PC-3 (cell line): ENCODE measurements at places on chromosomes 4 and X. TPM values are rescaled to one million over a fixed set of nuclear protein-coding genes. Genes with fewer than 3 reads are reported as not detected.

The SRPX2 gene
- total RNA-seq = 12.2 and 19.3 TPM in 2 replicates

- no peak for DNase-seq
These were observed 378.6 kb downstream of the UNC5C start for GRCh38 chr4:95170176-95170575.

The SLC38A5 gene
- 1.6 and 2.4 TPM in 2 replicates for total RNA-seq

DNA sequence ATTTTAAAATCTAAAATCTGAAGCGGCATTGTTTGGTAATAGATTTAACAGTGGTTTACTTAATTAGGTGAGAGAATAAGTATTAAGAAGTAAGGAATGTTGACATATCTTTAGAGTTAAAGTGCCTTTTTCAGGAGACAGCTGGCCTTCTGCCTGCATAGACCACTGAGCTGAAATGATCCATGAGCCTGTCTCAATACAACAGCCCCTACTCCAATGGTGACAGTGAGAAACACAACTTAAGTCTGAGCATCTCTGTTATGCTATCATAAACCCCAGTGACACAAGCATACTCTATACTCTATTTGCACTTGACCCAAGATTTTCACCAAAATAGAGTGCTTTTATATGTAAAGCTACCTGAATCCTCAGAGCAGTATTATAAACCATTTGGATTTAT, 137.9 kb downstream of the GRIA2 start:
- DNase-seq = no peak

The DACH2 gene
- total RNA-seq = not detected in 2 replicates

GRCh38 chr4:165765053-165765452, 108.0 kb upstream of the TLL1 start:
- peak; percentile 79 for DNase-seq

- DNase-seq = peak; percentile 22
These were observed 80.0 kb upstream of the NALF2 start for GRCh38 chrX:69424161-69424560.

DNA sequence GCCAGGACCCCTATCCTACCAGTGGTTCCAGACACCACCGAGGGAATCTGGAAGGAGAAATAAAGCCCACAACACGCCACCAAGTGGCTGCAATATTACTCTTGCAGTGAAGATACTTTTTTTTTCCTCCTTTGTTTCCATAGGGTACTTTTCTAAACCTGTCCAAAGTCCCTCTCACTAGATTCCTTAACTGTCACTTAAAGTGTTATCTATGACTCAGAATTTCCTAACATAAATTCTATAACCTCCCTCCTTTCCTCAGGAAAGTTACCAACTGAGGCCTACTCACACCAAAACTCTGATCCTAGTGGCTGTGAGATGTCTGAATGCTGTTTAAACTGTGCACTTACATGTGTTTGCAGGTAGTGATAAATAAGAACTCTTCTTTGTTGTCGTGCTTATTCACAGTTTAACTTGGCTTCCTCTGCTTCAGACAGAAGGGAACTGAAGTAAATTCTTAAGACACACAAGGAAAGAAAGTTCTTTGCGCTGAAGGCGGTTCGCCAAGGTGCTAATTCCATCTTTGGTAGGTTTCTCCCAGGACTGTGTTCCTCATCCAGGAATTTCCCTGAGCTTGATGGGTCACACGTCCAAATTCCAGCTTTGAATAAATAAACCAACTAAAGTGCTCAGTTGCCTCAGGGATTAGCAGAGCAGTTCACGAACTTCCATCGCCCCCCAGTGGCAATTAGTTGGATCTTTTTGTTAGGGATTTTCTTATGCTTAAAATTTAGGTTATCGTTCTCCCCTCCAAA, 10.7 kb upstream of the HCCS start:
- peak; percentile 65 for DNase-seq

The SCRG1 gene
- total RNA-seq = not detected in 2 replicates

The PNMA5 gene
- total RNA-seq = not detected in 2 replicates

DNA sequence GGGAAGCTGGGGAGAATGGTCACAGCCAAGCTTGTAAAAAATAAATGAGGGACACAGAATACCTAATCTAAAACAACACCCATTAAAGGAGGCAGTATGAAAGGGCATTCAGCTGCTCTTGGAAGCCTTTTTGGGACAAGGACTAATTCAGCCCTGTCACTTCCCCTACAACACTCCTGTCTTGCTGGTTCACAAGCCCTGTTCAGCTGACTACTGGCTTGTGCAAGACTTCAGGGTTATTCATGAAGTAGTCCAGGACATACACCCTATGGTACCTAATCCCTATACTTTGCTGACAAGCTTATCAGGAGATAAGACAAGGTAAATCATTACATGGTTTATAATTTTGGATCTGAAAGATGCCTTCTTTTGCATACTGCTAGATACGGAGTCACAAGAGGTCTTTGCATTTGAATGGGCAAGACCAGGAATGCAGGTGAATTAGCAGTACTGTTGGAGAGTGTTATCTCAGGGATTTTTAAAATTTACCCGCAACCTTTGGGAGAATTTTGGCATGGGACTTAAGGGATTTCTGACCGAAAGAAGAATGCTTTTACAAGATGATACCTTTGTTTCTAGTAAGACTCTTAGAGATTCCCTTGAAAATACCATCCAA, 103.2 kb upstream of the LANCL3 start:
- DNase-seq = no peak

DNA sequence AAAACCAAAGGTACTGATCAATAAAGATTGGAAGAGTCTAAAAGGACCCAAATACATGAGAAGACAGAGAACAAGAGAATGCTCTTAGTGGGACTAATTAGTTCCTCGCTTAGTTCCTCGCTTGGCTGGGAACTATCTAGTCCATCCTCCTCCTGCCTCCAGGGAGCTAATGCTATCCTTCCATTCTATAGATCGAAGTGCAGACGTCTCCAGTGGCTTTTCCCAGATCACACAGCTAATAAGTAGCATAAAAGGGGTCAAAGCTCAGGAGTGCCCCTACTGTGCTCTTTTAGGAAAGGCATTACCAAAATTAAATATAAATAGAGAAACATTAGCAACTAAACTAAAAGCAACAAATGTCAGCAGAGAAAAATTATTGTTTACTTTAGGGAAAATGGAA, 42.3 kb upstream of the PPARGC1A start:
- DNase-seq = no peak

The TSC22D3 gene
- 17.8 and 18.1 TPM in 2 replicates for total RNA-seq

DNA sequence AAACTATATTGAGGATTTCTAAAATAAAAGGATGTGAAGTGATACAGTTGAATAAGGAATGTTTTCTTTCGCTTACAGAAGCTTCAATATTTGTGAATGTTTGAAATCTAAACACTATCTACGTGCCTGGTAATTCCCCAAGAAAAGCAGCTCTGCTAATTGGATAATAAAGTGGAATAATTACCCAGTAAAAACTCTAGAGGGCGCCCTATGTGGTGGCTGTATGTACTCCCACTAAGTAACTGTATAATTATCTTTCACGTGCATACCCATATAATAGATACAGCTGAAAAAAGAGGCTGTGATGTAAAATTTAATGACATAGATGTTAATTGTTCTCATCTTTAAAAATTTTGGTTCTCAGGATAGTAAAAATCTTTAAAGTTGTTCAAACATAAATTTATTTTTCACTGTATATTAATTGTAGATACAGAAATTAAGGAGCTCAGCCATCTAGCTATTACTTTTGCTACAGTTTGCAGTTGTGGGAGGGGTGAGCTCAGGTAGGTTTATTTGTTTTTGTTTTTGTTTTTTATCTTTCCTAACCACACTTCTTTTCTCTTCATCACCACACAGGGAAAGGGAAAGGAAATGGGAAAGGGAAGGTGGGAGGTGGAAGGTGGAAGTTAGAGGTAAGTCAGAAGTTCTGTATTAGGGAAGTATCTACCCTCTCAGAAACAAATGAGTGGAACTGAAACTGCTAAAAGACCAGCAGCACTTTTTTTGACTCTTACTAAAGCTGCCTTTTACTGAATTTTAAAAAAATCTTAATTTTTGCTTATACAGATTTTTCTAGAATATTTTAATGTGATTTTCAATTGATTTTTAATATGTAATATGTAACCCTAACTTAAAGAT, 151.7 kb upstream of the RPS6KA6 start:
- DNase-seq = peak; percentile 54

GRCh38 chr4:141567326-141567915, 69.0 kb upstream of the IL15 start:
- no peak for DNase-seq

The MAGEA12 gene
- total RNA-seq = 0.23 and 0.29 TPM in 2 replicates

The NXF2 gene
- not detected in 2 replicates for total RNA-seq

The CPZ gene
- 21.7 and 27.9 TPM in 2 replicates for total RNA-seq

DNA sequence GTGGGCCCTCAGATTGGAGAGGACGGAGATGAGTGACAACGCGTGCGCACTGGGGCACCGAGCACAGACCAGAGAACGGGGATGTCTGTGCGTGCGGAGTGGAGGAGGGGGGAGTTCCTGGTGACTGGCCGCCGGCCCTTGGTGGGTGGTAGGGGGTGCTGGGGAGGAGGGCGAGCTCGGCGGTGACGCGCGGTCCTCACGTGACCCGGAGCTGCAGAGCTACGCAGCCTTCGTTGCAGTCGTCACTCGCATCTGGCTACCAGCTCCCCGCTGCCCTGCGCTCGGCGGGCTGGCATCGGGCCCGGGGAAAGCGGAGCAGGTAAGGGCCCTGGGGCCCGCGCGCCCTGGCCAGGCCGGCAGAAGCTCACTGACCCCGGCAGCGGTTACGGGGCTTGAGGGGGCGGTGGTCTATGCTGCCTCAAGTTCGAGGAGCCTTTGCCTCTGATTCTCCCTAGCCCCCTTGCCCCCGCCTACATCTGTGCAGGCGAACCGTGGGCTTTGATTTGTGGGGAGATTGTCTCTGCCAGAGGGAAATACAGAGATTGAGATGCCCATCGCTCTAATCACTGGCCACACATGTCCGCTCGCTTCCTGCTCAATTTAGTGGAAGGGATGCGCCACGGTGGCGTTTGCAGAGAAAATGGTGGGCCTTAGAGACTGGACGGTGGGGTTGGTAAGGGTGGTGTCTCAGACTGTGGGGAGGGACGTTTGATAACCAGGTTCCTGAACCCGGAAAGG, at the start of gene ARMCX4:
TSS of gene ARMCX4 (plus strand) at position 245 of the 738 bp plus-strand sequence. CDS start 3,134 bp downstream, outside the sequence.
- DNase-seq = no peak

- DNase-seq = peak; percentile 31
These were observed 28.1 kb upstream of the TXK start for GRCh38 chr4:48162162-48162561.

GRCh38 chr4:145734576-145735346, 54.8 kb downstream of the C4orf51 start:
- DNase-seq = peak; percentile 98

The BCLAF3 gene
- total RNA-seq = 5.4 and 6.9 TPM in 2 replicates

- no peak for DNase-seq
These were observed 250.9 kb upstream of the RPS6KA3 start for GRCh38 chrX:20517565-20517964.

The VEGFD gene
- total RNA-seq = not detected in 2 replicates
